ENCODE measurements at places on chromosomes 12 and 14.

GRCh38 chr12:57522887-57523705 is 472 bp downstream of the MBD6 start:
- peak; percentile 25 for DNase-seq

GRCh38 chr12:6187948-6188793 is 12.0 kb upstream of the CD9 start:
- no peak for DNase-seq

GRCh38 chr12:131962069-131962468 is 12.3 kb downstream of the EP400 start:
- no peak for DNase-seq

- no peak for DNase-seq
Measured at GRCh38 chr12:9124383-9125031, 8.8 kb upstream of the A2M start.

DNA sequence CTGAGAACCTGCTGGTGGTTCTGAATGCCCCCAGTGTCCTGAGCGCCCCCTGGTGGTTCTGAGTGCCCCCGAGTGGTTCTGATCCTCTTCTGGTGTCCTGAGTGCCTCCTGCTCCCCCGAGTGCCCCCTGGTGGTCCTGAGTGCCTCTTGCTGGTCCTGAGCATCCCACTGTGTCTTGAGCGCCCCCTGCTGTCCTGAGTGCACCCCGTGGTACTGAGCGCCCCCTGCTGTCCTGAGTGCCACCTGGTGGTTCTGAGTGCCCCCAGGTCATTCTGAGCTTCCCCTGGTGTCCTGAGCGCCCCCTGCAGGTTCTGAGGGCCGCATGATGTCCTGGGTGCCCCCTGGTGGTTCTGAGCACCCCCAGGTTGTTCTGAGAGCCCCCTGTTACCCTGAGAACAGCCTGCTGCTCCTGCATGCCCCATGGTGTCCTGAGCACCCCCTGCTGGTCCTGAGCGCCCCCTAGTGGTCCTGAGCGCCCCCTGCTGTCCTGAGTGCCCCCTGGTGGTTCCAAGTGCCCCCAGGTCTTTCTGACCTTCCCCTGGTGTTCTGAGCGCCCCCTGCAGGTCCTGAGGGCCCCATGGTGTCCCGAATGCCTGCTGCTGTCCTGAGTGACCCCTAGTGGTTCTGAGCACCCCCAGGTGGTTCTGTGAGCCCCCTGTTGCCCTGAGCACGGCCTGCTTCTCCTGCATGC is 1165.4 kb downstream of the TMEM121 start:
- DNase-seq, result no peak

DNA sequence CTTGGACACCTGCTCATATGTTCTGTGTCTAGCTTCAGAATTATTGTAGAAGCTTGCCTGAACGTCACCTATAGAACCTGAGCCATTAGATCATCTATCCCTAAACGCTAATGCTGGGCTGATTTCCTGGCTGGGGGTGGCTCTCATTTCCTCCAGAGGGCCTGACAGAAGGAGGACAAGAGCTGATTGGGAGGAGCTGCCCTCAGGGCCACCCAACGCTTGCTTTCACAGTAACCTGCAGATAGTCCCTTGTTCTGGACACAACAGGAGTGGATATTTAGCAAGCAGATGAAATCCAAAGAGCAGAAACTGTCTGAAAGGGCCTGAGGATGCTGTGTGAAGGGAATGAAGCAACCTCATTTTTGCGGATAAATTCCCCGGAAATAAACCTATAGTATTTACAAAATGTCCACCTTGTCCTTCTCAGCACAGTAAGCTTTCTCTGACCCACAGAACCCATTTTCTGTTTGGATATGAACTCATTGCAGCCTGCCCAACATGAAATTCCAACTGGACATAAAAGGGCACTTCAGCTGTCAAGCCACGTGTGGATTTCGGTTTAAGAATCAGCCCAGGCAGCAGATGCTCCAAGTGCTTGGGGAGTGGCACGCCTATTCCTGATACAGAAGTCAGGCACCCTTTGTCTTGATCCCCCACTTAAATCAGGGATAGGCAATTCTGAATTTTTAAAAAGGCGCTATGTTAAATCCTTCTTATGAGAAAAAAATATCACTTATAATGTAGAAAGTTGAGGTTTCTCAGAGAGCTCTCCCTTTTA is 32.8 kb upstream of the TUBA1C start:
- peak; percentile 49 for DNase-seq

GRCh38 chr12:85558684-85559083 is 277.5 kb downstream of the RASSF9 start:
- no peak for DNase-seq

Measured in NCI-H748 treated with DMSO at 0.1 percent for 48 hours (cell line).